ENCODE measurements at places on chromosomes 2 and 18.

- no peak for DNase-seq
These were observed 85.8 kb downstream of the BABAM2 start for GRCh38 chr2:27976308-27976707.

DNA sequence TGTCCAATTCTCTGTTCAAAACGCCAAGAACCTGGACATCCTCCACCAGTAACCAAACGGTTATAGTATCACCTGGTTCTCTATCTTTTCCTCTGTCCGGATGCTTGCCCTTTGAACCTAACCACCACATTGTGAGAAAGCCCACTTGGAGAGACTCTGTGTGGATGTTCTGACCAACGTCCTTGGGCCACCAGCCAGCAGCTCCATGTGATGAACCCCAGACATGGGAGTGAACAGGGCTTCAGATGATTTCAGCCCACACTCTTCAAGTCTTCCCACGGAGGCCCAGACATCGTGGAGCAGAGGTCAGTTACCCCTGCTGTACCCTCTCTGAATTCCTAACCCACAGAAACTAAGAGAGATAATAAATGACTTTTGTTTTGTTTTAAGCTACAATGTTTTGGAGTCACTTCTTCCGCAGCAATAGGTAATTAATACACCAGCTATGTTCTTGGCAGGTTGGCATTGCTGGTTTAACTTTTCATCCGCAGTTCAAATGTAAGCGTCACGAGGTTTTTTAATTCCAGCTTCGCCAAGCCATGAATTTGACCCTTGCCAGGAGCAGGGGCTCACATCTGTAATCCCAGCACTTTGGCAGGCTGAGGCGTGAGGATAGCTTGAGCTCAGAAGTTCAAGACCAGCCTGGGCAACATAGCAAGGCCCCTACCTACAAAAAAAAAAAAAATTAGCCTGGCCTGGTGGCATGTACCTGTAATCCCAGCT is 36.1 kb upstream of the ZNF532 start:
- DNase-seq: no peak

DNA sequence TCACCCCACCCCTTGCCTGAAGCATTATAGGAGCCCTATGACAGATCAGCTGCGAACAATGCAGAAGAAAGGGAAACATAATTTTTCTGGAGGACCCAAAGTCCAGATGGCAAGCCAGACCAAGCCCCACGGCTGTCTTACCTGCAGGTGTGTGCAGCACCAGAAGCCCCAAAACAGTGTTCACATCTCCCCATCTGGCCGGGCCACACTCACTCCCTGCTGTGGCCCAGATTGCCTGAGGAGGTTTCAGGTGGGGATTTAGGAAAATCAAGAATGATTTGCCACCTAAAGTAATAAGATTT is 11.7 kb upstream of the STK17B start:
- no peak for DNase-seq

- DNase-seq: no peak
These were observed 136.0 kb upstream of the SERTAD2 start for GRCh38 chr2:64789466-64790320.

- DNase-seq: no peak
These were observed 710.0 kb upstream of the ID2 start for GRCh38 chr2:7971841-7972240.

- no peak for DNase-seq
These were observed 425.3 kb downstream of the ZNF521 start for GRCh38 chr18:24926649-24927048.

- DNase-seq: no peak
These were observed 111.3 kb upstream of the CAVIN2 start for GRCh38 chr2:191957996-191958860.

DNA sequence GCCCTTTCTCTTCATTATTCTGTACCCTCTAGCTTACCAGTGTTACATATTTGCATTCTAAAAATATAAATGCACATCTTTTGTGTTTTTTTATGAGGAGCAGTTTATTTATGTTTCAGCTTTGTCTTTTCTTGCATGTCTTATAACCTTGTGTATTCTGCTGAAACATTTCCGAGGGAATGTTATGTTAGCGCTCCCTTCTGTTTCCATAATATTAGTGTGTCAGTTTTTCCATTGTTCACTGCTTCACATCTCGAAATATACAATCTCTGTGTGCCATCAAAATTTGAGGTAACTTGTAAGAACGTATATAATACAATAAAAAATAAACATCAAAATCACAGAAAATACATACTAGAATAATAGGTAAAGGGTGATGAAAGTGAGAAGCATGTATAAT is 153.3 kb downstream of the PKP4 start:
- DNase-seq: no peak

DNA sequence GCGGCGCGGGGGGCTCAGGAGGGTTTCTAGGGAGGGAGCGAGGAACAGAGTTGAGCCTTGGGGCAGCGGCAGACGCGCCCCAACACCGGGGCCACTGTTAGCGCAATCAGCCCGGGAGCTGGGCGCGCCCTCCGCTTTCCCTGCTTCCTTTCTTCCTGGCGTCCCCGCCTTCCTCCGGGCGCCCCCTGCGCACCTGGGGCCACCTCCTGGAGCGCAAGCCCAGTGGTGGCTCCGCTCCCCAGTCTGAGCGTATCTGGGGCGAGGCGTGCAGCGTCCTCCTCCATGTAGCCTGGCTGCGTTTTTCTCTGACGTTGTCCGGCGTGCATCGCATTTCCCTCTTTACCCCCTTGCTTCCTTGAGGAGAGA is 5.2 kb downstream of the PROC start:
- no peak for DNase-seq

GRCh38 chr2:205747829-205748386 is 65.6 kb downstream of the NRP2 start:
- DNase-seq: no peak

DNA sequence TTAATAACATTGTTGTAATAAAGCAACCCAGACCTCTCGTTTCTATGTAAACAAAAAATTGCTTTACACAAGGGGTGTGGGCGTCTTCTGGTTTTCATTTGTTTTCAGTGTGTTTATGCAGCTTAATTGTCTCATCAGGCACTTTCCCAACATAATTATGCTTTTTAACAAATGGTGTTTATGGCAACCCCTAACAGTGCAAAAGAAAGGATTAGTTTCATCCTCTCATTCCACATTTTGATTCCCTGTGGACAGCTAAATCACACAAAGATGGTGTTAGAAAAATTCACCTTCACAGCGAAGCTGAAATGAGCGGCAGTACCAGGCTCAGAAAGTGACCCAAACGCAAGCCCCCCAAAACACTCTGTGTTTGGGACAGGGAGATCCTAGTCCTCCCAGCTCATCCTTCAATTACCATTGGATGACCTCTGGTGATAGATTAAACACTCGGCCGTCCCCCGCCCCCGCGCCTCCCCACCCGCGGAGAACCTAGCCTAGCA is 724 bp downstream of the FTCDNL1 start:
- DNase-seq: no peak

DNA sequence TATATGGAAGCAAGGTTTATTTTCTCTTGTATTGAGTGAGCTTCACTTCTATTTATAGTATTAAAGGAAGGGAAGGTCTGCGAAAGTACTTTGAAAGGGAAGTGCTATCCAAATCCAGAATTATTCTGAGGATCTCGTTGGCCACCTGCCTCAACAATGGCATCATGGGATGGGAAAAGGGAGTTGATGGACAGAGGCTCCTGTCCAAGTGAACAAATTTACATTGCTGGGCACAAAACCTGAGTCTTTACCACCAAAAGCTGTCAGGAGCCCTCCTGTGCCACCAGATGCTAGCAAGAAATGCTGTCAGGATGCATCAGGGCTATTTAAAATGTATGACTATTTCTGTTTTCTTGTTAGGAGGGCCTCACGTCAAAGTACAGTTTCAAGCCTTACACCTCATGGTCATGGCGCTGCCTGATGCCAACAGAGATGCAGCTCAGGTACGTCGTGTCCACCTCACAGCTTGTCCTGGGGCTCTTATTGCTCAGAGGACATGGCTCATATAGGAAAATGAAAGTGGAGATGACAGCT is 157.3 kb downstream of the ARHGAP28 start:
- DNase-seq: no peak

DNA sequence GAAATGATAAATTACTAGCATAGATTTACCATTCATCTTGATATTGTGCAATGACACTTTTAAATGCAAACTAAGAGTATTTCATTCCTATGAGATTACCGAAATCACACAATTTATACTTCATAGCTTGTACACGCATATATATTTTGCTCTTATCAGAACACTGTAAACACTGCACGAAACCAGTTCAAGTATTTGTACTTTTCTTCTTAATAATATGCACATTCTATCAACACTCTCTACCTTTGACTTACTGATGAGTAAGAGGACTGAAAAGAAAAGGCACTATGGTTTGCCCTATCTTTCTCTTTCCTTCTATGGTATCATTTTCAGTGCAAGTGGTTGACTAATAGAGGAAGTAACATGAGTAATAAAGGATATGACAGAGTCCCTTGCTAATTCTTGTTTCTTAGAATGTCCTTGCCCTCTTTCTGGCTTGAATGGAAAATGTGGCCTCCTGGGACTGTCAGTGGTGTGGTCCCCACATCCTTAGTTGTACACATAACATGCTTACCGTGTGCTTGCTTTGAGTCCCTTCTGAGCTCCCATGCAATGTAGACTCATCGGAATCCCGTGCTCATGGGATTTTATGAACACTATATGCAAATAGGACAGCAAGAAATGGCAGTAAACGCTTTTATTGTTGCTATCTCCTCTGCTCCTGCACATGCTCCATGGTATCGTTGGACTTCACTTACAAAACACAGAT is 363.5 kb upstream of the TNP1 start:
- no peak for DNase-seq

- DNase-seq: no peak
These were observed 28.4 kb downstream of the TMEM37 start for GRCh38 chr2:119460076-119460475.

GRCh38 chr2:240297256-240298116 is 138.0 kb upstream of the GPC1 start:
- DNase-seq: no peak

DNA sequence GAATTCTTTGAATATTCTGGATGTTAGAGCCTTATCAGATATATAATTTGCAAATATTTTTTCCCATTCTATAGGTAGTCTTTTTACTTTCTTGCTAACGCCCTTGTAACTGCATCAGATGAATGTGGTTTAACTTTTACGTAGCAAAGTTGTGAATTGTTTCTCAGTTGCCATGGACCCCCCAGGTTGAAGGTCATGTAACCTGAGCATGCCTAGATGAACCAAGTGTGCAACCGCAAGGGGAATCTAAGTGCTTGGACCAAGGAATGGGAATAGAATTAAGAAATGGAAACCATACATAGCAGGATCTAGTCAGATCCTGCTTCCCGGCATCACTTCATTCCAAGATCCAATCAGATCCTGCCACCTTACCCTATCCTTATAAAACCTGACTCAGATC is 65.1 kb upstream of the TNP1 start:
- DNase-seq: no peak

DNA sequence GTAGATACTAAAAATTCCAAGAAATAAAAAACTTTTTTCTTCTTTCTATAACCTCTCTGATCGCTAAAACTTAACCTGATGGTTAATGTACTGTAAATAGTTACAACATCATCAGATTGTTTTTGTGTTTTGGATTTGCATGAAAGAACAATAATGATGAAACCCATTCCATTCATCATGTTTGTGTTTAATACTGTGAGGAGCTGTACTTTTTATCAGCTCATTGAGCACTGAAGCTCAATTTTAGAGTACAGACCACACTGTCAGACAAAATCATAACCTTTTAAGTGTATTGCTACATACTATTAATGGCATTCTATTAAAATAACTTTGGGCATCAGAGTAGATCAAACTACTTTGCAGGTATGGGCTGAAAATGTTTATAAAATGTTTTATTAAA is 14.8 kb upstream of the BBS5 start:
- DNase-seq: no peak

- DNase-seq: no peak
These were observed 46.1 kb upstream of the TWIST2 start for GRCh38 chr2:238801791-238802190.

- no peak for DNase-seq
These were observed 73.9 kb upstream of the WDR75 start for GRCh38 chr2:189367343-189367742.

GRCh38 chr2:33735096-33735495 is 136.0 kb upstream of the FAM98A start:
- DNase-seq: no peak

- no peak for DNase-seq
These were observed 234.2 kb downstream of the TTC32 start for GRCh38 chr2:19667536-19667949.

GRCh38 chr2:201432038-201432620 is 19.1 kb downstream of the TRAK2 start:
- DNase-seq: no peak

GRCh38 chr18:54776282-54776977 is 51.8 kb upstream of the RAB27B start:
- no peak for DNase-seq

- no peak for DNase-seq
These were observed 63.5 kb upstream of the RAPGEF4 start for GRCh38 chr2:172672114-172672513.

- no peak for DNase-seq
These were observed 111.3 kb downstream of the PRELID3A start for GRCh38 chr18:12518832-12519531.

- DNase-seq: no peak
These were observed 34.4 kb upstream of the RTN4 start for GRCh38 chr2:55084641-55085040.

GRCh38 chr2:187544371-187545080 is 9.7 kb downstream of the TFPI start:
- no peak for DNase-seq

DNA sequence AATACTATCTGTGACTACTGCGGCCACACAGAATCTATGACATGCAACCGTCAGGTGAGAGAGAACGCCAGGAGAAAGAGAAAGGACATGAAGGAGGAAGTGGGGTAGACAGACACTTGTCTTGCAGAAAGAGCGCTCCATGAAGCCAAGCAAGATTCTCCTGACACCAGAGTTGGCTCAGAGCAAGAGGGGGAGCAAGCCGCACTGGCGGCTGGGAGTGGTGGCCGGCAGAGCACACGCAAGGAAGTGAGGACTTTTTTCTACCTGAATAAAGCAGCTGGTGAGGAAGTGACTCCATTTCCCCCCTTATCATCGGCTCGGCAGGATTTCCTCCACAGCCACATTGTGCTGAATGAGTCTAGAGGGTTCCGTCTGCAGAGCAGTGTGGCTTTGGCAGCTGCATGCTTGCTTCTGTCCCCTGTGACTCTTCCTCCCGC is 181.6 kb downstream of the BCL2 start:
- no peak for DNase-seq

DNA sequence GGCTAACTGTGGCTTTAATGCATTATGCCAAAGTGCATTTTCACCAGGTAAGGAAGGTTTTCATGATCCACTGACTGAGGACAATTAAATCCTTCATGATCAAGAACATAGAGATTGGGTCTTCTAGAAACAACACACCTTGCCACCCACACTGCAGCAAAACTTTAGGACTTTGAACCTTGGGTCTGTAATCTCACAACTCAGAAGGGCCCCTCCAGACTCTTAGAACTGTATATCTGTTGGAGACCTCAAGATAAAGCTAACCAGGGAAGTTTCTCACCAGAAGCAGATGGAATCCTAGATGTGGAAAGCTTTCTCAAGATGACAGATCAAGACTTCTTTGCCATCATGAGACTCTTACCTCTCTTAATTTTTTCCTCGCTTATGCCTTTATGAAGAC is 42.5 kb upstream of the MAT2A start:
- no peak for DNase-seq

- peak; percentile 44 for DNase-seq
These were observed 19.4 kb upstream of the MBP start for GRCh38 chr18:77151772-77152520.
